ENCODE measurements at places on chromosomes 6 and 20.

DNA sequence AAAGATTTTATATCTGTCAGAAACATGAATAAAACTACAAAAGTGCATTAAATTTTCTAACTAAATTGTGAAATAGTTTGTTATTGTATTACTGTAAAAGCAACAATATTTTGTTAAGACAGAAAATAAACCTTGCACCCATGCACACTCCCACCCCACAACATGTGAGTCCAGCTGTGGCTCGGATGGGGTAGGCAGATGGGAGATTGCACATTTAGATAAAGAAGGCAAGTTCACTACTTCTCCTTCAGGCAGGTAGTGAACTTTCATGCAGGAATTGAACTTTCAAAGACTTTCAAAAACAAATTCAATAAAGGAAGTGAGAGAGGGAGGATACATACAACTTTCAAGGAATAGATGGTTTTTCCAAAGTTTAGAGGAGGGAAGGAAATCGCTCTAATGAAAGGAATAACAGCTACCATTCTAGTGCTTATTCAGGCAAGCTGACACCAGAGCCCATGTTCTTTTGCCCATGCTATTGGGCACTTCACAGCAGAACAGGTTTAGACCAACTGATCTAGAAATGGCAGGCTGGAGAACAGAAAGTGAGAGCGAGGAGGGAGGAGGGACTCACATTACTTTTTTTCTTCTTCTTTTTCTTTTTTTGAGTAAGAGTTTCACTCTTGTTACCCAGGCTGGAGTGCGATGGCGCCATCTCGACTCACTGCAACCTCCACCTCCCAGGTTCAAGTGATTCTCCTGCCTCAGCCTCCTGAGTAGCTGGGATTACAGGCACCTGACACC lies 28.5 kb downstream of the SF3B5 start:
- DNase-seq = no peak

- DNase-seq = no peak
Observed at GRCh38 chr6:121748376-121748775, 312.9 kb downstream of the GJA1 start.

- DNase-seq = no peak
Observed at GRCh38 chr6:131042664-131043063, 20.4 kb downstream of the EPB41L2 start.

DNA sequence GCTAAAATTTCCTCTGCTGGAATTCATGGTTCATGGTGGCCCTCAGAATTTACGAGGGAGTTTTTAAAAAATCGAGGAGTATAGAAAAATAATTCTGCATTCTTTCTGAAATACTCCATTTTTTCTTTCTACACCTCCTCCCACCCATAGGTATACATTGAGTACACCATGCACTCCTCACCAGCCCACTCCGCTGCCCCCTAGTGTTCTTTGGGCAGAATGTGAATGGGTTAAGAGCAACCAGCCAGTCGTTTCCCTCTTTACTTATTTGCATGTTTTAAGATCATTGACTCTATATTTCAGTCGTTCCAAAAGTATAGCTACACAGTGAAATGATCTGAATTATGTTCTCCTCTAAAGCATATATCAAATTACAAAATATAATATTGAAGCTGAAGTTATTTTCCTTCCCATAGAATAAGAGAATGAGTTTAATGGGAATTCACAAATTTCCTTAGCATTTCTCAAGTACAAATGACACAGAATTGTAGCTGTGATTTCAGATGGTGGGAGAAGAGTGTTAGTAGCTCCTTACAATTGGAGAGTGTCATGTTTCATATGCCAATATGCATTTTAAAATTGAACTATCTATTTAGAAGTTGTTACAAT lies 977.7 kb upstream of the SLC35B3 start:
- peak; percentile 13 for DNase-seq

Measured in SHP77 treated with DMSO at 0.1 percent for 48 hours (cell line).